ENCODE measurements at places on chromosomes 16 and 17.
A peak's percentile ranks its signal among the peaks of the same experiment; 100 is the strongest.

DNA sequence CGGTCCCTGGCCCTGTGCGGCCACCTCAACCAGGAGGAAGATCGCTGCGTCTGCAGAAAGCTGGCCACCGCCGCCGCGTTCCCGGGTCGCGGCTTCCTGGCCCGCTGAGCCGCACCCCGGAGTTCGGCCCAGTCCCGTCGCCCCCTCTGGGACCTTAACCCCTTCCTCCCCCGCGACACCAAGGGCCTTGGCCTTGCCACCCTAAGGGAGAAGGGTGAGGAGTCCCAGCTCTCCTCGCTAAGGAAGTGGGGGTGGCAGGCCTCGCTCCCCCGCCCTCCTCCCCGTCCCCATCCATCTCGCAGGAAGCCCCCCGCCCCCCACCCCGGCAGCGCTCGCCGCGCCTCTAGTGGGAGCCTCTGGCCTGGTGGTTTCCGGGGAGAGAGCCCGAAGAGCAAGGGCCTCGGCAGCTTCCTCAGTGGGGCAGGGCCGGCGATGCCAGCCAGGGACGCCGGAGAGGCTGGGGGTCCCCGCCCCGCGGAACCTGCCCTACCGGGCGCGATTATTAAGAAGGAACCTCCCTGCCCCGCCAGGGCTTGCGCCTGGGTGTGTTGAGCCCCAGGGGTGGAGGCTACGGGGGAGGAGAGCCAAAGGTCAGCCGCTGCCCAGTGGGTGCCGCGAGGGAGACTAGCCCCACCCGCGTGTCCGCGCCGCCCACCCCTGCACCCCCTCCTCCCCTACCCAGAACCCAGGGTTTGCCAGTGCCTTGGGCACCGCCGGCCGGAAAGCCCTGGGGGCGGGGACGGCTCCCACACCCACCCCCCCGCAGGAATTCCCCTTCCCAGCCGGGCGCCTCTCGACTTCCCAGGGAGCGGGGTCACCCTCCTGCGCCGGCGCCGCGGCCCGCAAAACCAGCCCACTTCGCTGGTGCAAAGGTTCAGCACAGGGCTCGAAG is 6.8 kb downstream of the CBX4 start:
- DNase-seq, result no peak

- DNase-seq, result no peak
Observed at GRCh38 chr16:1778200-1779179, 3.9 kb downstream of the SPSB3 start.

DNA sequence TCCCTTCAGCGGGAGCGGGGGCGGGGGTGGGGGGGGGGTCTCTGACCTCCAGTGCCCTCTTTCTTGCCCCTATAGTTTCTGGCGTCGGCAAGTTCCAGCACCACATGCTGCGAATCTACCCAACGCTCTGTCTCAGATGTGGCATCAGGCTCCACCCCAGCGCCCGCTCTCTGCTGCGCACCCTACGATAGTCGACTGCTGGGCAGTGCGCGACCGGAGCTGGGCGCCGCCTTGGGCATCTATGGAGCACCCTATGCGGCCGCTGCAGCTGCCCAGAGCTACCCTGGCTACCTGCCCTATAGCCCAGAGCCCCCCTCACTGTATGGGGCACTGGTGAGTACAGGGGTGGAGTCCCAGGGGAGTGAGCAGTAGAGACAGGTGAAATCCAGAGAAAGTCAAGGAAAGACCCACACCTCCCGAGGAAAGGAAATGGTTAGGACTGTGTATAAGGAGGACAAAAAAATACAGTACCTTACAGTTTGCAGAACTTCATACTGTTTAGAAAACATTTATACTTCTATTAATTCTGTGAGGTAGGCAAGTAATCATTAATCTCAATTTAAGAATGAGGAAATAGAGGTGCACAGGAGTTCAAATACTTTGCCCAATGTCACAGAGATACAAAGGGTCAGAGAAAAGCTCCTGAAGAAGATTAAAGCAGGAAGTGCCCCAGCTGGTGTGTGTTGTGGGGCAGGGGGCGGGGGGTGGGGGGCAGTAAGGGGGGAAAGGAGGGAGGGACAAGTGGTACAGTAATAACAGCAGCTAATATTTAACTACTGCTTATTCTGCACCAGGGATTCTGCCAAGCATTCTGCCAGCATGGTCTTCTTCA is 2.5 kb downstream of the IRX6 start:
- no peak for DNase-seq

GRCh38 chr16:14286368-14287230 is 215.5 kb downstream of the MRTFB start:
- DNase-seq, result peak; percentile 68

DNA sequence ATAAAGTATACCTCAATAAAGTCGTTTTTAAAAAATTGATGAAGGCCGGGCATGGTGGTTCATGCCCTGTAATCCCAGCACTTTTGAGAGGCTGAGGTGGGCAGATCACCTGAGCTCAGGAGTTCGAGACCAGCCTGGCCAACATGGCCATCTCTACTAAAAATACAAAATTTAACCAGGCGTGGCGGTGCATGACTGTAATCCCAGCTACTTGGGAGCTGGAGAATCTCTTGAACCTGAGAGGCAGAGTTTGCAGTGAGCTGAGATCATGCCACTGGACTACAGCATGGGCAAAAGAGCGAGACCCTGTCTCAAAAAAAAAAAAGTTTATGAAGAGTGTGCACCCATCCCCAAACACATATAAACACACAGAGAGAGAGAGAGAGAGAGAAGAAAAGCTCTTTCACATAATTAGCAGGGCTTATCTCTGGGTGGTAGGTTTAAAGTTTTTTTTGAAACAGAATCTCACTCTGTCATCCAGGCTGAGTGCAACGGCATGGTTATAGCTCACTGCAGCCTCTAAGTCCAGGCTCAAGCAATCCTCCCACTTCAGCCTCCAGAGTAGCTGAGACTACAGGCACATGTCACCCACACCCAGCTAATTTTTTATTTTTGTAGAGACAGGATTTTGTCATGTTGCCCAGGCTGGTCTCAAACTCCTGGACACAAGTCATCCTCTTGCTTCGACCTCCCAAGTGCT is 3.0 kb downstream of the SREBF1 start:
- DNase-seq, result no peak

- DNase-seq, result no peak
Observed at GRCh38 chr16:17343728-17344127, 127.0 kb downstream of the XYLT1 start.

DNA sequence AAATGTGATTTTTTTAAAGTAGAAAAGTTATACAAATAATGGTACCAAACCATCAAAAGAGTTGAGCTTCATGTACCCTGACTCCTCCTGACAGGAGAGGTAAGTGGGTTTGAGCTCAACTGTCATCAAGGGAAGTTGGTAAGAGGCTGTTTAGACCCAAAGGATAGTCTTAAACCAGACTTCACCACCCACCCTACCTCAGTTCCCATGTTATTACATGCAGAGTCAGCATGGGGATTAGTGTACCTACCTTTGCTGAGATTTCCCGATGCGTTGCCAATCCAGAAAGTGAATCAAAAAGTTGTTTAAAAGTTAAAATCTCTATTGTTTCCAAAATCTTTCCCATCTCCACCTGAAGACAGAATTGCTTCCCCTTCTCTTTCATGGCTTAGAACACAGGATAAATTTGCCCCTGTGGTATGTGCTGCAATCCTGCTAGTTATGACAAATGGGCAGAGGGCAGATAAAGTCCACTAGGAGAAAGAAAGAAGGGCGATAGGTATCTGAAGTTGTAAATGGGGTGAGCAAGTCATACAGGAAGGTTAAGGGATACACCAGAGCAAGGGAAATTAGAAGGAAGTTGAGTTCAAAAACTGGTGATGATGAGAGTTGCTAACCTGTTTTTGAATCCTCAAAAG is 72.8 kb downstream of the NEUROD2 start:
- DNase-seq, result no peak

GRCh38 chr16:46907061-46907774 is 23.1 kb downstream of the GPT2 start:
- no peak for DNase-seq

DNA sequence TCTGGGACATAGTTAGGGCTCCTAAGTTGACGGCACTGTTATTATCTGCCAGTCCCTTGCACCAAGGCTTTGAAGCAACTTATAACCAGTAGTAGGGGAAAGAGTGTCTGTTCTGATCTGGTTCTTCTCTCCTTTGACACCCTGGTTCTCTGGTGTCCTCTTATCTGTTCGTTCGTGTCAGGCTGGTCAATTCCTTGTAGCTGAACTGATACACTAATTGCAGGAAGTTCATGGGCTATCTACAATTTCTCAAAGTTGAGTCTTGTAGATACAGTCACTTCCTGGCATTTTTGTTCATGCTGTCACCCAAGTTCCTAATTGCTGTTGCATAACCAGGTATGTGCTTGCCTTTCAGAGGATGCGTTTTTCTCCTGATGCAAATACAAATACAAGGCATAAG is 17.3 kb upstream of the MYO1D start:
- no peak for DNase-seq

DNA sequence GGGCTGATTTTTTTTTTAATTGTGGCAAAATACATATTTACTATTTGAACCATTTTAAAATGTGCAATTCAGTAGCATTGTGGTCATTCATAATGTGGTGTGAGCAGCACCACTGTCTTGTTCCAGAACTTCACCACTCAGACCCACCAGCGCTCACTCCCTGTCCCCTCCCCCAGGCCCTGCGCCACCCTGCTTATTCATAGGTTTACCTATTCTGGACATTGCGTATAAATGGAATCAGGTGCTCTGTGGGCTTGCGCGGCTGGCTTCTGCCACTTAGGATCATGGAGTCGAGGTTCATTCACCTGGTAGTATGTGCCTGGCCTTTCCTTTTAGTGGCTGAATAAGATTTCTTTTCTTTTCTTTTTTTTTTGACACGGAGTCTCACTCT is 59.4 kb downstream of the NT5M start:
- DNase-seq, result no peak

GRCh38 chr17:43042025-43042628 is 17.1 kb downstream of the RND2 start:
- no peak for DNase-seq

GRCh38 chr16:2450535-2450934 is 9.4 kb upstream of the TEDC2 start:
- DNase-seq, result no peak

GRCh38 chr17:82505296-82505695 is 14.2 kb upstream of the FOXK2 start:
- no peak for DNase-seq

- peak; percentile 13 for DNase-seq
Observed at GRCh38 chr17:4304417-4305027, 40.7 kb upstream of the ANKFY1 start.

DNA sequence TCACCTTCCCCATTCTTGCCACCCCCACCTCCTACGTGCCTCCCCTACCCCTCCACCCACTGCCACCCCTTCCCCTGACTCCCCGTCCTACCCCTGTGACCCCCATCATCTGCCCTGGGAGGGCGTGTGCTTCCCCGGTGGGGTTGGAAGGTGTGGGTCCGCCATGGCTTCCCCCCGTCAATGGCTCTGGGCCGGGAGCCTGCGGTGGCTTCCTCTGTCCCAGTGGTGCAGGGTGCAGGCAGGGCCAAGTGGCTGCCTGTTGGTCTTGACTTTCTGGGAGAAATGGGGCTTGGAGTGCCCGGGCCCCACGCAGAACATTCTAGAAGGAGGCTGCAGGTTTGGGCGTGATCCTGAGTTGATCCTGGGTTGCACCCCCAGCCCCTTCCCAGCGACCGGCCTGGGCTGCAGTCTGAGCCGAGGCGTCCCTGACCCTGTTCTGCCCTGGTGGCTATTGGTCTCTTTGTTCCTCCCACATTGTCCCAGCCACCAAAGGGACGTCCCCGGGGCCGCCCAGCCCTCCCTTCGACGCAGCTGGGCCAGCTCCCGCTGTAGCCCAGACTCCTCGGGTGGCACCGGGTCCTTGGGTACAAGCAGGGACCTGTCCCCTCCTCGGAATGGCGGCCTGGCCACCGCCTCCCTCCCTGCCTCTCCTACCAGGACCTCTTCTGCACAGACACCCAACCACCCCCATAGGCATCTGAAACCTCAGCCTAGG is 25.7 kb downstream of the GSE1 start:
- no peak for DNase-seq

DNA sequence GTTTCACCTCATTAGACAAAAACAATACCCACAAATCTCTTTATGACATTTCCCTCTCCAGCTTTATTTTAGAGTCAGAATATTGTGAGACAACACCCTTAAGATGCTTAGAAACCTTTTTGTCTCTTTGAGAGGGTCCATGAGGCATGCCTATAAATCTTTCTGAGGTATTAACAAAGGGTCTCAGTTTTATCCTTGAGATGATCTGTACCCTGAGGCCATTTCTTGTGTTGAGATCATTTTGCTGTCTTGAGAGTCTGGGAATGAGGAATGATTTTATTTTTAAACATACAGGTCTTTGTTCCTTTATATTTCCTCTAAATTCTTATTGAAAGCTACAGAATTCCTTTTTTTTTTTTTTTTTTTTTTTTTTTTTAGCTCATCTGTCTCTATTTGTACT is 179.7 kb upstream of the HS3ST4 start:
- DNase-seq, result no peak

- DNase-seq, result no peak
Observed at GRCh38 chr17:74435775-74436359, 4.0 kb downstream of the GPRC5C start.

DNA sequence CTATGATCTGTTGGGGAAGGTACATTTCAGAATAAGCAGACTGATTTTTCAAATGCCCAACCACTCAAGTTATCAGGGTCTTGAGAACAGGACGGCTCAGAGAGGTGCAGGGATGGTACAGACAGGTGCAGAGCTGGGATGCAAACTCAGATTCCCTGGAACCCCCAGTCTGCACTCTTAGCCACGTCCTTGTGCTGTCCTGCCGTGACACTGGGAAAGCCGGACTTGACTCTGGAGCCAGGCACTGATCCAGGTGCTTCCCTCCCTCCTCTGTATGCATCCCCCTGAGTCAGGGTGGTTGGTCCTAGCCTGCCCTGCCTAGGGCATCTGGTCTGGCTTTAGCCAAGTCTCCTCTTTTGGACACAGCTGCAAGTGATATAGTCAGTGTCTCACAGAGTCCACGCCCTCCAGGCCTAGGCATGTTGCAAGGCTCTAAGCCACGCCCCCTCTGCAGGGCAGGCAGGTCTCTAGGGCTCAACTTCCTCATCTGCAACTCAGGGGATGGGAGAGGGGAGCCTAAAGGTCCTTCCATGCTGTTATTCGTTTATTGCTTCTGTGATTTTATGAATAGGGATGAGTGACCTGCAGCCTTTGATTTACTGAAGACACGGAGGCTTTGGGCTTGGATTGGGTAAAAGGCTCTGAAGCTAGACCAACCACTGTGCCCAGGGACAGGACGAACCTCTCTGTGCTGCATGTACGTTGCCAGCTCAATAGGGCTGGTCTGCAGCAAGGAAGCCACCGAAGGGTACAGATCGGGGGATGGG is 97.3 kb downstream of the SDK2 start:
- peak; percentile 4 for DNase-seq

DNA sequence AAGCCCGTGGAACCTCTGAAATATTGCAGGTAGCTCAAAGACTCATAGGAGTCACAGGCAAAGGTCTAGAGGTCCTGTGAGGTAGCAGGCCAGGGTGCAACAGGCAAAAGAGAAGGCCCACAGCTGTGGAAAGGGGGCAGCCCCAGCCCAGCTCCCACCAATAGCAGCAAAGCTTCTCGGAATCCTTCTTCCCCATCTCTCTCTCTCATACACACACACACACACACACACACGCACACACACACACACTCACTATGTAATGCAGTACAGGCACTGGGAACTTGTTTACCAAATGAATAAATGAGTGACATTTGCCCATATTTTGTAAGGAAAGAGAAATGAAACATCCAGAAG is 16.8 kb upstream of the SUPT4H1 start:
- DNase-seq, result no peak

GRCh38 chr16:56767024-56767423 is 37.1 kb downstream of the NUP93 start:
- DNase-seq, result no peak
